ENCODE measurements at places on chromosomes 2 and 18. TPM values are rescaled to one million over a fixed set of nuclear protein-coding genes. Genes with fewer than 3 reads are reported as not detected.
A peak's percentile ranks its signal among the peaks of the same experiment; 100 is the strongest.

ALK gene
- total RNA-seq: not detected

SPC25 gene
- total RNA-seq: 34.6 TPM

TMEM37 gene
- not detected for total RNA-seq

- DNase-seq: no peak
Measured at GRCh38 chr2:62477573-62477972, 28.4 kb downstream of the TMEM17 start.

- DNase-seq: no peak
Measured at GRCh38 chr18:54206447-54206846, 18.0 kb downstream of the MBD2 start.

- no peak for DNase-seq
Measured at GRCh38 chr18:61093965-61094364, 239.3 kb upstream of the CDH20 start.

DNA sequence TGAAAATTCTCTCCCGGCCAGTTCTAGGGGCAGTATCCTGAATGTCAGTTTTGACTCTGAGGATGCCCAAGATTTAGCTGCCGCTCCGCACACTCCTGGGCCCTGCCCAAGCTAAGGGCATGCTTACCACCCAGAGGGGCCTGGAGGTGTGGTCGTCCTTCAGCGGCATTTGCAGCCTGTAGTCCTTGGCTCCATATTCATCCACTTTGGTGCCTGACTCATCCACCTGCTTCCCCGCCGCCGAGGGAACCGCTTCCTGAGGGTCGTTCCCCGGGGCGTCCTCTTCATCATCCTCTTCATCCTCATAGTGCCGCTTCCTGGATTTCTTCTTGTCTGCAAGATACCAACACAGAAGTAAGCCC lies 577 bp downstream of the ERCC3 start:
- DNase-seq: no peak

GRCh38 chr2:197204519-197205250 lies 105.9 kb downstream of the ANKRD44 start:
- peak; percentile 63 for DNase-seq

DNA sequence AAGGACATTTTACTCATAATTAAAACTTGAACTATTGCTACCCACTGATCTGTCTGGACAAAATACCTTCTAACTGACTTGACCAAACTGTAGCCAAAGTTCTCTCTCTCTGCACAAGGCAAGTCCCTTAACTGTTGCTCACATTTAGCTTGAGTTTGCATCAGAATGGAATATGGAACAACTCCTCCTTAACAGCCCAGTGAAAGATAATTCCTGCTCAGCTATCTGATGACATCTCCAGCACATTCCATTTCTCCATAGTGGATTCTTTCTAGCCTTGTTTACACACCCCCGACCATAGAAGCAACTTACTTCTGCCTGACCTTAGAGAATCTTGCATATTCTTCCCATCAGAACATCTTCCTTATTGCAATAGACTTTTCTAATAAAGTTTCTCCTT lies 317.2 kb upstream of the CDH2 start:
- DNase-seq: no peak

DNA sequence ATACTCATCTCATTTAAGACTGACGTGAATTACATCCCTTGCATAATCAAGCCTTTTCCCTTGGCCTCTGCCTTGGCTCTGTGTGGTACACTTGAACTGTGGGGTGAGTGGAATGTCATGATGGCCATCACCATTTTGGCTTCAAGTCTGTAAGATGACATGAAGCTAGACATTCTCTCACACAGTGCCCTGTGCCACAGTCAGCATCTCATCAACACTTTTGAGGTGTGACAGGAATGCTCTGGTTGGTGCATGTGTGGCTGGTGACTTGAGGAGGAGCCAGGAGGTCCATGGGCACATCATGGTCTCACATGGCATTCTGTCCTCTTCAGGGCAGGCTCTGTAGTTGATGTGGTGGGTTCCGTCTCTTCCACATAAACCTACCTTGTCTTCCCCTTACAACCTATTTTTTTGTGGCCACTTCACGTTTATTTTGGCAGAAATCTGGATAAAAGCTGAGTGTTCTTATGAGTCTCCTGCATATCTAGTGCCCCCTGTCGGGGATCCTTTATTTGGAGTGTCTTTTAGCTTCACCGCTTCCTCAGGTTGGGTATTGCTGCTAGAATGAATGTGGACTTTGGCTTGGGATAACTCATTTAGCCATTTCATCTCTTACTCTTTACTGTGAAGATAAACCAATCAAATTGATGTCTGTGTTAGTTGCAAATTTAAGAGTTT lies 28.1 kb downstream of the MAP4K4 start:
- no peak for DNase-seq
